ENCODE measurements at places on chromosomes 5 and 9.

DNA sequence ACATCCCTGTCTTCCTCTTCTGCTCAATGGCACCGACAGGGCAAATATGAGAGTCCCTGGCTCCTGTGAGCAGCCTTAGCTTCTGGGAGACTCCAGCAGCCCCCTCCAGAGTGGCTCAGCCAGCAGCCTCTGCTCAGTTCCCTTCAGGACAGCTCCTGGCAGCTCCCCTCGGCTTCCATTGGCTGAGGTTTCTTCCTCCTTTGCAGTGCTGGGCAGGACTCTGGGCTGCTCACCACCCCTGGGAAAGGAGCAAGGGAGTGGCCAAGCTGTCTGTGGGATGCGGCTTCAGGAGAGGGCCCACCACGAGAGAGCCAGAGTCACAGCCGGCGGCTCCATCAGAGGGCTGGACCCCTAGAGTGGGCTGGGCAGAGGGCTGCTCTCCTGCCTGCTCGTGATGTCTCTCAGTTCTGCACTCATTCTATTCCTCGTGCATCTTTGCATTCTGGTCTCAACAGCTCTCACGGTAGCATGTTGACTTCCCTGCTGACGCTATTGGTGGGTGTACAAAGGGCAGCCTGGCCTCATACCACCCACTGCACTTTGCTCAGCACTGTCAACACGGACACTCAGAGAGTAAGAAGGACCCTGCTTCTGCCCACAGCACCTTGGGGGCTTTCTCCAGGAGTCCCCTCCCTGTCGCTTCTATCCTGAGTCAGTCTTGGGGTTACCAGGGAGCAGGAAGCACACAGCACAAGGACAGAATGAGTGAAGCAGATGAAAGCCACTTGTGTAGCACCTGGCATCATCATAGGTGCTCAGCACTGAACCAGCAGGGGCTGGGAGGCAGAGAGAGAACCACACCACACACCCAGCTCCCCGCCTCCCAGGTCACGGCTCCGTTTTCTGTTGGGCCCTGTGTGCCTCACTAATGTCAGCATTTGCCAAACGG is 80.9 kb upstream of the ALDH1B1 start:
- no peak for DNase-seq

DNA sequence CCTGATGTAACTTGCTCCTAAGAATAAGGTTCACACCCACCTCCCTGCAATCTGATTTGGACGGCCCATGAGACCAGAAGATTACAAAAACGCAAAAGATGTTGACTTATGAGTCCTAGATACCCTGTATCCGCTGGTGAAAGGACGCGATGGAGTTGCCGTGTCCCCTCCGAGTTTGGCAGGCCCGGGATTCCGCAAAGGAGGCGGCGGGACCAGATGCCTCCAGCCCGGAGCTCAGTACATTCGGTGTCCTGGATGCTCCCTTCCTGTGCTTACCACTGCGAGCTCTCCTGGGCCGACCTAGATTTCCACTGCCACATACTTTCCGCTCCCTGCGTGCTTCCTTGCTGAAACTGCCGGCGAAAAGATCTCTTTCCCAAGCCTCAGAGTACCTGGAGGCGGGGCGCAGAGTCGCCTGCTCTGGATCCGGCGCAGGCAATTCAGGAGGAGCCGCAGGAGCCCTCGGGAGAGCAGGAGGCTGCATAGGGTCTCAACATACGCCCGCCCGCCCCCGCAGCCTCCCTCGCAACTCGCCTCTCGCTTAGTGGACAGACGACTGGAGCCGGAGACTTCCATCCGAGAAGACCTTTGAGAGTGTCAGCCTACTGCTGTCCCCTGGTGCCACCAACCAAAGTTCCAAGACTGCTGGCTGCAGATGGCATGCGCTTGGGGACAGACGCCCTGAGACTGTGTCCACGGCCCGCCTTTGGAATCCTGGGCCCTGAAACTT is 39.8 kb downstream of the ANXA2R start:
- DNase-seq = no peak

GRCh38 chr5:95563367-95563766 is 8.5 kb downstream of the ARSK start:
- no peak for DNase-seq

DNA sequence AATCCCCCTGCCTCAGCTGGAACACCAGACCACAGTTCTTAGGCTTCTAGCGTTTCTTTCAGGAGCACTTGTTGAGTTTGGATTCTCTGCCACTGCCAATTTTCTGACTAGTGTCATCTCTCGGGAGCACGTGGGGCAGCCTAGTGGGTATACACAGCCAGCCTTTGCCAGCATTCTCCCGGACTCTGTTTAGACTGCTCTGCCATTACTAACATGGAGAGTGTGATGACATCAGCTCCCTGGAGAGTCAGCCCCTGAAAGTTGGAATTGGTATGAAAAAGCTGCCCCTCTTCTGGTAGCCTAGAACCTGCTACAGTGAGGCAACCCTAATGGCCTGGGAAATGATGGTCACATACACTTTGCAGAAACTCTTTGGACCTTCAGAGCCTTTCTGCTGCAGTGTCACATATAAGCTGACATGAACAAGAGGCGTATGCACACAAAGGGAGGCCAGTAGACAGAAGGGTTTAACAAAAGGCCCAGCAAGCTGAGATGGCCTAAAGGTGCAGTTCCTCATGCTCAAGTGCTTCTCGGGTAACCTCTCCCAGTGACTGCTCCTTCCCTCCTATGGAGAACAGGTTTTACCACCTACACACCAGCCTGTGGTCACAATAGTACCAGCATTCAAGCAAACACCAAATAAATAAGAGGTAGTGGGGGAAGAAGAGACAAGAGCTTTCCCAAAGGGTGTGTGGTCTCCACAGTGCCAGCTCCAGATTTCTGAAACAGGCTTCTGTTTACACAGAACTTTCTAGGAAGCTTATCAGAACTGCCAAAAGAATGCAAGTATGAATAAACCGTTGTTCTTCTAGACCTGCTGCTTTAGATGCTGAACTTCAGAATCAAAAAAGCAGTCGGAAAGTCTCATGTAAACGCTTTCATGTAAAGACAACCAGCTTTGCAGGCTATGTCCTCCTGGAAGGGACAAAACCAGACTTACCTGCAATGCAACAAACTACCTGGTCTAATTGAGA is 16.5 kb downstream of the SPACA9 start:
- no peak for DNase-seq

DNA sequence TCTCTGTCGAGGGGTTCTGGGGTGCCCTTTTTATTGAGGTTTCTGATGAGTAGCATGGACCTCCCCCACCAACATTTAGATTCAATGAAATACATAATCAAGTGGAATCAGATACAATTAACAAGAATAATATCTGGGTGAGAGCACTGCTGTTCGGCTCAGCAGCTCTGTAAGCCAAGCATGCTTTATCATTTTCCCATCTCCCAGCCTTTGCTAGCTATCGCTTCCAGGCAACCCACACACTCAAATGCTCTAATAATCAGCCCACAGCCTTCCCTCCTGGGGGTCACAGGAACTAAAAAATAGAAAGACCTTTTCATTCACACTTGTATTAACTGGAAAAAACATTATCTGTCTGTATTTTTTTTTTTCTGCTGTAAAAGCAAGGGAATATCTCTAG is 8.9 kb downstream of the PLPPR1 start:
- no peak for DNase-seq

GRCh38 chr9:80070071-80070742 is 498.4 kb downstream of the TLE4 start:
- no peak for DNase-seq

DNA sequence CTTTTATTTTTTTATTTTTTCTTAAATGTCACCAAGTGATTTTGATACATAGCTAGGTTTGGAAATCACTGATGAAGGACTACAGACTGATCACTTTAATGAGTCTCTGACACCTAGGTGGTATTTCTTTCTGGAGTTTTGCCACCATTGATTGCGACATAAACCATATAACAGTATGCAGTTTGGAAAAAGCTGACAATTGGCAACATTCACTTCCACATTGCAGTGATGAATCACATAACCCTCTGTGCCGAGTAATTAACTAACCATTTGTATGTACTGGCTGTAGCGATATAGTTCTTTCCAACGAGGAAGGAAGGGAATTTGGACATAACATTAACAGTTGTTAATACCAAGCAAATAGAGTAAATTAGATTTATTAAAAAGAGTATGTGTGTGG is 222.9 kb upstream of the EFNA5 start:
- DNase-seq = no peak

DNA sequence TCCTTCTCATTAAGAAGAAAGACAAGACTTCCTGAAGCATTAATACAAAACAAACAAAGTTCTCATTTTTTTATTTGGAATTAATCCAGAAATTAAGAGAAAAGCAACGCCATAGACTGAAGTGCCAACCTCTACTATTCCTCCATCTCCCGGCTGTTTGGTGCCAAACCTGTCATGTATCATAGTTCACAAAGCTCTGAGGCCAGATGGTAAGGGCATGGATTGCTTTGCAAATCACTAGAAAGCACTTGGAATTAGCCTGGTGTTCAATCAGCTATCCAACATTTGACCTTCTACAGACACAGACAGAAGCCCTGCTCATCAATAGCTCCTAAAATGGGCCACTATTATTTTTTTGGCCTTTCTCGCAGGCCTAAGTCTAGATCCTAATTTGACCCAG is 33.8 kb downstream of the HTR1A start:
- no peak for DNase-seq

Data from T-helper 2 cell (primary cell).